ENCODE measurements at places on chromosomes 13 and 19. TPM values are rescaled to one million over a fixed set of nuclear protein-coding genes. Genes with fewer than 3 reads are reported as not detected.

Gene CCDC70
- not detected for total RNA-seq

Gene VSIG10L
- total RNA-seq: 0.17 TPM

Gene ZNF383
- 5.2 TPM for total RNA-seq

Gene MEIOSIN
- total RNA-seq: not detected

Gene NLRP4
- not detected for total RNA-seq

Gene MYO1F
- total RNA-seq: 0.14 TPM

Gene NTF4
- not detected for total RNA-seq

Gene ZNF491
- 1.5 TPM for total RNA-seq

Gene NAPSA
- total RNA-seq: not detected

Gene LRRC4B
- 0.05 TPM for total RNA-seq

Gene RNU6-9
- not detected for total RNA-seq

Gene ETFB
- total RNA-seq: 76.2 TPM

Gene TEX101
- total RNA-seq: not detected

Gene SLAIN1
- 10.6 TPM for total RNA-seq

Gene FCAR
- total RNA-seq: not detected

Gene CYP2A13
- total RNA-seq: not detected

Gene PDX1
- not detected for total RNA-seq

Gene SMIM44
- total RNA-seq: not detected

Gene KLK15
- not detected for total RNA-seq

Gene LILRA1
- not detected for total RNA-seq

Gene GDF15
- total RNA-seq: 152 TPM

Gene F2RL3
- 14.0 TPM for total RNA-seq

Gene MAMSTR
- 0.09 TPM for total RNA-seq

Gene SIGLECL1
- total RNA-seq: not detected

Gene CLEC4G
- total RNA-seq: not detected

Gene OVOL3
- not detected for total RNA-seq

Gene GARIN5A
- 0.17 TPM for total RNA-seq

Gene SELENOW
- total RNA-seq: 210 TPM

Gene PRR20B
- total RNA-seq: not detected

Gene FCHO1
- 0.51 TPM for total RNA-seq

Gene TMC4
- 0.14 TPM for total RNA-seq

Gene RFXAP
- total RNA-seq: 1.9 TPM

Gene FAAP24
- total RNA-seq: 2.2 TPM

Gene CRX
- not detected for total RNA-seq

Gene SUGP2
- 24.8 TPM for total RNA-seq

Gene MIR17HG
- total RNA-seq: 13.1 TPM

Gene EPSTI1
- total RNA-seq: 4.2 TPM

Gene SELENOV
- total RNA-seq: not detected

Gene B9D2
- total RNA-seq: 6.8 TPM

Gene SPRED3
- 0.51 TPM for total RNA-seq

Gene ANGPTL4
- 4.3 TPM for total RNA-seq

Gene WDR87
- total RNA-seq: not detected

Gene PSG7
- total RNA-seq: not detected

Gene KLHL1
- not detected for total RNA-seq

Gene CD22
- total RNA-seq: 0.34 TPM

Gene INSL3
- total RNA-seq: not detected

Gene OR10H1
- not detected for total RNA-seq

Gene ZIC5
- total RNA-seq: under 0.01 TPM

Gene RXFP2
- not detected for total RNA-seq

Gene TMEM255B
- total RNA-seq: 45.1 TPM

Gene ELANE
- not detected for total RNA-seq

Gene KLK3
- not detected for total RNA-seq

Gene ZNF763
- 3.1 TPM for total RNA-seq

Gene C19orf85
- total RNA-seq: not detected

Gene CGB8
- not detected for total RNA-seq

Gene CYP2A7
- total RNA-seq: not detected

Data from dermis blood vessel endothelial cell (primary cell).